ENCODE measurements at places on chromosomes 4 and X.

DNA sequence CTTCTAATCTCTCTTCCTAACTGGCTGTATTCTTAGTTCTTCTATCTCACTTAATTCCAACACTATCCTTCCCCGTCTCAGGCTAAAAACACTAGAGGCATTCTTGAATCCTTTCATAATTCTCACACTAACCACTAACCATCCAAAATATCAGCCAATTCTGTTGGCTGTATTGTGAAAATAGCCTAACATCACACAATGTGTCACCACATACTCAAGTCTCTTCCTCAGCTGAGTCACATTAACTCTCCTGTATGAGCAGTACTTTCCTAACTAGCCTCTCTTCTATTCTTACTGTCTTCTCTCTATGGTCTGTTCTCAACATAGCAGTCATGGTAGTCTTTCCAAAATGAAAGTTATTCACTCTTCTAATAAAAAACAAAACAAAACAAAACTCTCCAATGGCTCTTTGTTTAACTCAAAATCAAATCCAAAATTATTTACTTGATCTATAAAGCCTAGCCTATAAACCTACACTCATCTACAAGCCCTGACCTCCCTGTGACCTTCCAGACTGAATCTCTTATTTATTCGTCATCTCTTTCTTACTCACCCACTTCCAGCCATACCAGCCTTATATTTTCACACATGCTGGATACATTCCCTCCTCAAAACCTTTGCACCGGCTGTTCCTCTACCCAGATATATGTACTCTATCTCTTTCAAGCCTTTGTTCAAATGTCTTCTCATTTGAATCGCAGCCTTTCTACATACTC is 445.9 kb downstream of the TLL1 start:
- DNase-seq, result no peak

DNA sequence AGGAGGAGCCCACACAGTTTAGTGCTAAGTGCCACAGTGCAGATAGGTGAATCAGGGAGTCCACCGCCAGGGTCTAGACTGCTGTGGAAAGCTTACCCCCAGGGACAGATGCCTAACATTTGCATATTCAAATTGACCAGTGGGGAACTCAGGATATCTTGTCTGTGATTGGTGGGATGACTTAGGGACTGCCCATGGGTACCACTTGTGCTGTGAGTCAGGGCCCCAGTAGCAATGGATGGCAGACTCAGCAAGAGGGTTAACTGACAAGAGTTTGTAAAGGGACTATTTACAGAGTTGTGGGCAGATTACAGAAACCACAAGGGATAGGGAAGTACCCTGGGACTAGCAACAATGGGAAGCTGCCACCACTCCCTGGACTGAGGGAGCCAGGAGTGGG is 282.1 kb downstream of the BCOR start:
- DNase-seq, result no peak

DNA sequence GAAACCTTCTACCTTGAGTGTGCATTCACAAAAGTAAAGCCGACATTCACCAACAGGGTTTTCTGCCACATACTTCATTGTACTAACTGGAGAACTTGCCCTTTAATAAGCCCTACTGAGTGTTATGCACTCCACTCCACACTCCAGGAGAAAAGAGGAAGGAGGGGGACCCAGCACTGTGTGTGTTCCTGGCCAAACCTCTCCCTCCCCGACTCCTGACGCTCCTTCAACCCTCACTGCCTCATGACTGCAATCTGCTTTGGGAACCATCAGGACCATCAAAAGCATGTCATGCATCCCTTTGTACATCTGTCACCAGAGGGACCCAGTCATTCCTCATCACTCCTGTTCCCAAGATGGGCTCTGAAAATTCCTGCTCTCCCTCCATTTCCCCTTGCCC is 143.7 kb downstream of the RASL11B start:
- DNase-seq, result no peak

DNA sequence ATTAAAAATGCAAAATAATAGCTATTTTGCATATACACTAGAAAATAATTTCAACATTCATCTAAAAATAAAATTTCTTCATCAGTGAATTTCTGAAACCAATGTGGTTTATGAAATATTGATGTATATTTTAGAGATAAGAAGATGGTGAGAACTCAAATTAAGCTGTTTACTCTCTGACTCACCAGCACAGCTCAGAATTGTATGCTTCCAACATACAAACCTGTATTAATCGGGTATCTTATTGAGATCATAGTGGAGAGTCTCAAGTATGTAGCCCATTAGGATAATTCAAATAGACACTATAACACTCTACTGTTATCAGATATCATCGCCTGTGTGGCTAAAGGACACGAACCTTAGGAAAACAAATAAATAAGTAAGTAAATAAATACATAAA is 899.5 kb upstream of the INTU start:
- DNase-seq, result no peak

DNA sequence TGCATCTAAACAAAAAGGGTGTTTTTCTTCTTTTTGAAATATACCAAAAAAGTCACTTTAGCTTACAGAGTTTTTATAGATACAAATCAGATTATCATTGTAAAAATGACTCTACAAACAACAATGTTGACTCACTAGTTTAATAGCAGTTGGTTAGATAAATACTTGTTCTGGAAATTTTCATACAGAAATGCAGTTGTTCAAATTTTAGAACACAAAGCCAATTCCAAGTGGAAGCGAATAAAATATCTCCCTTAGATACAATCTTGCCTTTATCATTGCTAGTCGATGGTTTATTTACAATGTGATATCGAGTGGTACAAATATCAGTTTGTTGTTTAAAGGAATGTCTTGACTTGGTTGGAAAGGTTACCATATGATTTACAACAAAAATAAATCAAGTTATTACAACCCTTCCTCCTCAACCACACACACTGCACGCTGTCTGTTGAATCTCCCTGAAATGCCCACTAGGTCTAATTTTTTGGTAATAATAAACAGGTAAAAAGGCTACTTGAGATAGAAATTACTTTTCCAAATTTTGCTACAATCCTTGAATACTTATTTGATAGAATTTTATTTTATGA is 114.8 kb downstream of the CDS1 start:
- DNase-seq, result no peak

DNA sequence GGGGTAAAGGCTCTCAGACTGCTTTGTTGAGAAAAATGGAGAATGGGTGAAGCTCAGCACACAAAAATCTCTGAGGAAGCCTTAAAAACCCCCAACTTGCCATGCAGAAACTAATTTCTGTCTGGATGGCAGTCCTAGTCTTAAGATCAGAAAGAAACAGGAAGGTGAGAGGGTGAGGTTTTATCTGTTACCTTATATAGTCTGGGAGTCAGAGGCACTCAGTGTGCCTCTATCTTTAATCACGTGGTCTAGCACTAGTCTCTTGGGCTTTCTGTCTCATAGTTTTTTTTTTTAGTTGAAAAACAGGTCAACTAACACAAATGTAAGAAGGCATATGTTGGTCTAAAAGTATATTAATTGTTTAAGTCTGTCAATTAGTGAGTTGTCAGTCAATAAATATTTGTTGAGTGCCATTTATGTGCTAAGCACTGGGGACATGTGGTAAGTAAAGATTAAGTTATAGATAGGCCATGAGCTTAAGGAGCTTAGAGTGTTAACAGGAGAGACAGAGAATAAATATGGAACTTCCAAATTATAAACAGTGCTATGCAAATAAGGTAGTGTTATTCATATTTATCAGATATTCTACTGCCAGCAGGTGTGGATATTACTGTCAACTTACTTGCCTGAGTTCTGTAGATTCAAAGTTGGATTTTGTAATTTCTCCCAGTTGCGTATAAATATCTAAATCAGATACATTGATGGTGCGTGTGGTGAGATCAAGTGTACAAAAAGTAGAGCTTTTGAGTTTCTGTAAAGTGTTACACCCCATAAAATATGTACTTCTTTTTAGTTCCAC is 7.0 kb downstream of the CYBB start:
- DNase-seq, result no peak

GRCh38 chr4:104616401-104616820 is 121.7 kb upstream of the CXXC4 start:
- DNase-seq, result no peak

DNA sequence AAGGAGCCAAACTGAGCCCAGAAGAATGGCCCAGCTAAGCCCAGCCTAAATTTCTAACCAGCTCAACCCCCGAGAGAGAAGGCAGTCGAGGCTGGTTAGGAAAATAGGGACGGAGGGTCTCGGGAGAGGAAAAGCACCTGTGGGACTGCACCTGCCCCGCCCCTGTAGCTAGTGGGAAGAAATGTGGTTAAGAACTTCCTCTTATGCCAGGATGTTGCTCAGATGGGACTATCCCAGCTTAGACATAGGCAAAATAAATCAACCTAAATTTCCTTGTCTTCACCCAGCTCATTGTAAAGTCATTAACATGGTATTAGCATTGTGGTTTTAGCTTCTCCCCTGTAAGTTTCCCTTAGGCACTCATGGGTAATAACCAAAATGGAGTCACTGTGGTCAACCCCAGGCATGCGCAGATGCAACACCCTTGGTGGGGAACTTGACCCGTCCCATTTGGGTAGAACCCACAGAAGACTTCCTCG is 86.8 kb downstream of the ZNF718 start:
- DNase-seq, result no peak

GRCh38 chr4:172142281-172142741 is 329.1 kb downstream of the GALNTL6 start:
- DNase-seq, result no peak

DNA sequence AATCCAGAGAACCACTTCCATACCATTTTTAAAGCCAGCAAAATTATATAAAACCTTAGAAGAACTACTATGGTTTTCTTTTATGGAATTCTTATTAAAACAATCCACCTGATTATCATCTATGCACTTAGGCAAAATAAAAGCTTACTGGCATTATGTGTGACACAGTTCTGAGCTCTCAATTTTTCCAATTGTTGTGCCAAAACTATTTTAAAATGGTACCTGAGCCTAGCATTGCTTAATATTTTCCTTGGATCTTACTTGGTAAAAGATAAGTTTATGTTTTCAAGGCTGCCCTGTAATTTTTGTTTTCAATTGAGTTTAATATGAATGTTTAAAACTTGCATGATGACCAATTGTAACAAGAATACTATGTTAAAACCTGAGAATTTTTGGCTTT is 201.3 kb downstream of the MAD2L1 start:
- no peak for DNase-seq

DNA sequence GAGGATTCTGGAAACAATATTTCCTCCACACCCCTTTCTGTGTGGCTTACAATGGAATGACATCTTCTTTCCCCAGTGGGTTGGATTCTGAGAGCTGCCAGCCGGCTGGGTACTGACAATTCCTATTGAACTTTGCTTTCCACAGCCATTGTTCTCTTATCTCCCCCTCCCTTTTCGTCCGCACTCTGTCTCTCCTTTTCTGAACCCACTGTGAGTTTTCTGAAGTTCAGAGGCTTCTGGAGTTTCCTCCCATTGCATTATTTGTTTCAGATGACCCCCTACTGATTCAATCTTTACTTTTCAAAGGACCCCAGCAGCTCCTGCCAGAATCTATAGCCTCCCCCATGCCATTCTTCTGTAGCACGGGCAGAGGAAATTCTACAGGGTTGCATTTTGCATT is 10.4 kb downstream of the SMPX start:
- no peak for DNase-seq

DNA sequence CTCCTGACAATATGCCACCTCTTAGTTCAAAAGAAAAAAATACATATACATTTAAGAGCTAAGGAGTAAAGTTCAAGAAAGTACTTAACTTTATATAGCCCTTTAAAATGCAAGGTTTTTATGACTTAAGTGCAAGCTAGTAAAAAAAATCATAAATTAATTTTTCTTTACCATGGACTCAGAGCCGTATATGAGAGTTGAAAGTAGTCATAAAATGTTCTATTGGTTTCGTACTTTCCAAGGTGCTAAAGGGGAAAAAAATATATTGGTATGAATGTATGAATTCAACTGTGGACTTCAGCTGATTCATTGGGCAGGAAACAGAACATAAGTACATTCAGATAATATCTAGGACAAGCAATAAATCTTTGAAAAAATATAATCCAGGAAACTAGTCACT is 869.8 kb upstream of the AGA start:
- no peak for DNase-seq

DNA sequence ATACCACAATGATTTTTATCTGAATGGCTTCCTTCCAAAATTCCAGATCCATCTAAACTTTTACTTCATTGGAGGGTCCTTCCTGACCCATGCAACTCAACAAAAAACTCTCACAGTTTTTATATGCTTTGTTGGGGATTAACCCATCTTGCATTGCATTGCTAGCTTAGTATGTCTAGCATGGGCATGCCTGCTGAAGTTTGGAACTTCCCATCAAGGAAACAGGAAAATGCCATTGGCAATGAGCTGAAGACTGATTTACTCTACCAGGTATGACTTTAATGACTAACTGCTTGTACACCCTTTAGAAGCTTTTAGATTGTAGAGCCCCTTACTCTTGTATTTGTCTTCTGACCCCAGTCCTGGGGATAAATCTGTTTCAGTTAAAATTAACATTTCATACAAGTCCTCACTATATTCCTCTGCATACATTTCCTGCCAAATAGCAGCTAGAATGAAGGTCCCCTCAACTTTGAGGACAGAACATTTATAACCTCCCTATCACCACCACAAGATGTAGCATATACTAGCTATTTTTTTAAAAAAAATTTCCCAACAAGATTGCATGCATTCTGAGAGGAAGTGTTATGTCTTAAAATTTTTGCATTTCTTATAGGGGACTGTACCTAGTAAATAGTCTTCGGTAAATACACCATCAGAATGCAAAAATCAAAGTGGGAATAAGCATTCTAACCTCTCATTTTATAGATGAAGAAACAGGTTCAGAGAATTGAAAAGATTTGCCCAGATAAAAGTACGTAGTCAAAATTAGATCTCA is 52.5 kb upstream of the ATXN3L start:
- DNase-seq, result no peak

DNA sequence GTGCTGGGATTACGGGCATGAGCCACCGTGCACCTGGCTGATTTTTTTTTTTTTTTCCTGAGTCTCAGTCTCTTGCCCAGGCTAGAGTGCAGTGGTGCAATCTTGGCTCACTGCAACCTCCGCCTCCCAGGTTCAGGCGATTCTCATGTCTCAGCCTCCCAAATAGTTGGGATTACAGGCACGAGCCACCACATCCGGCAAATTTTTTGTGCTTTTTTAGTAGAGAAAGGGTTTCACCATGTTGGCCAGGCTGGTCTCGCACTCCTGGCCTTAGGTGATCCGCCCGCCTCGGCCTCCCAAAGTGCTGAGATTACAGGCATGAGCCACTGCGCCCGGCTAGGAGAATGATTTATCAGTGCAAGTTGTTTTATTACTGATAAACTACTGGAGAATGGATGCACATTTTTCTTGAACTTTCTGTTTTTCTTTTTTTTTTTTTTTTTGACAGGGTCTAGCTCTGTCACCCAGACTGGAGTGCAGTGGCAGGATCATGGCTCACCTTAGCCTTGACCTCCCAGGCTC is 39.7 kb upstream of the DHRSX start:
- DNase-seq, result no peak

- no peak for DNase-seq
These were observed 527.9 kb downstream of the SPRY1 start for GRCh38 chr4:123924536-123924935.

DNA sequence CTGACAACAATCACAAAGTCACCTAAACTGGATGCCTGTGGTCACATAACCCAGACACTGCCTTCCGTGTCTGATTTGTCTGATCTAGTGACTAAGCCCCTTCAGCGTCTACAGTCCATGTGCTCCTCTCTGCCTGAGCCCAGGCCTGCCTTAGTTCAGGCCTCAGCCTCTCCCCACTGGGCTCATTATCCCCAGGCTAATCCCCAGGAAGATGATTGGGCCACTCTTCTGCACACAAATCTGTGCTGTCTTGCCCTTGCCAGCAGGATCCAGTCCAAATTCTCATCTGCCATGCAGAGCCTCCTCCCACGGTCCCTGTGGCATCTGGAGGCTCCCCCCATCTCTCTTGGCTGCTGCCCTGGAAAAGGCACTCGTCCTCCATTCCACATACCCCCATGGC is 96.5 kb downstream of the SLC2A9 start:
- DNase-seq, result no peak
